Stimulated activated effector memory CD8-positive, alpha-beta T cell treated with anti-CD3 and anti-CD28 coated beads, Interleukin-12 subunit alpha, Interleukin-12 subunit beta, amount 100 ng/mL, for 72 hours (primary cell): ENCODE measurements at places on chromosomes 4 and X.

DNA sequence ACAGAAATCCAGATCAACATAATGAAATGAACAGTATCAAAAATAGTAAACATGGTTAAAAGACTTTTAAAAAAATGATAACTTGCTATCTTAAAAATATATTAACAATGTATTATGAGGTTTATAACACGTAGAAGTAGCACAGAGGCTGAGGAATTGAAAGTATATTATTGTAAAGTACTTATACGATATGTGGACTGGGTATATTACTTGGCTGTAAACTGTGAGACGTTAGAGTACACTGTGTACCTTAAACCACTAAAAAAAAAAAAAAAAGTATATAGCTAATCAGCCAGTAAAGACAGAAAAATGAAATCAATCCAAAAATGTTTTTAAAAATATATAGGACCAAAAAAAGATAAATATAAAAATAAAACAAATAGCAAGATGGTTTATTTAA lies 120.6 kb downstream of the TET2 start:
- no peak for DNase-seq

GRCh38 chr4:151627491-151627890 lies 133.3 kb downstream of the GATB start:
- DNase-seq = no peak

GRCh38 chrX:154430479-154430878 lies 2.0 kb downstream of the ATP6AP1 start:
- no peak for DNase-seq

DNA sequence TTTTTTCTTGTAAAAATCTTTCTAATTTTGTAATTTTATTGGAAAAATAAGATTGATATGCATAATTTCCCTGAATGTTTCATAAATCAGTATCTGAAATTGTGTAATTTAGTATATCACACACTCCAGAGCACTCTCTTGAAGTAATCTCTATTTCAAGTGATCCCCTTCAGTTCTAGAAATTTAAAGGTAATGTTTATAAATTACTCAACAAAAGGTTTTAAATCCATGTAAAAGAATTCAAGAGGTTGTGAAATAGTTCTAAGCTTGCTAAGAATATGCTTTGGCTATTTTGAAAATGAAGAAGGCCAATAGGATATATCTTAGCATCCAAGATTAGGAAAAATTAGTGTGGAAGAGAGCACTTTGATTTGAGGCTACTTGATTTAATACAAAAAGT lies 28.2 kb downstream of the SMARCAD1 start:
- DNase-seq = no peak

DNA sequence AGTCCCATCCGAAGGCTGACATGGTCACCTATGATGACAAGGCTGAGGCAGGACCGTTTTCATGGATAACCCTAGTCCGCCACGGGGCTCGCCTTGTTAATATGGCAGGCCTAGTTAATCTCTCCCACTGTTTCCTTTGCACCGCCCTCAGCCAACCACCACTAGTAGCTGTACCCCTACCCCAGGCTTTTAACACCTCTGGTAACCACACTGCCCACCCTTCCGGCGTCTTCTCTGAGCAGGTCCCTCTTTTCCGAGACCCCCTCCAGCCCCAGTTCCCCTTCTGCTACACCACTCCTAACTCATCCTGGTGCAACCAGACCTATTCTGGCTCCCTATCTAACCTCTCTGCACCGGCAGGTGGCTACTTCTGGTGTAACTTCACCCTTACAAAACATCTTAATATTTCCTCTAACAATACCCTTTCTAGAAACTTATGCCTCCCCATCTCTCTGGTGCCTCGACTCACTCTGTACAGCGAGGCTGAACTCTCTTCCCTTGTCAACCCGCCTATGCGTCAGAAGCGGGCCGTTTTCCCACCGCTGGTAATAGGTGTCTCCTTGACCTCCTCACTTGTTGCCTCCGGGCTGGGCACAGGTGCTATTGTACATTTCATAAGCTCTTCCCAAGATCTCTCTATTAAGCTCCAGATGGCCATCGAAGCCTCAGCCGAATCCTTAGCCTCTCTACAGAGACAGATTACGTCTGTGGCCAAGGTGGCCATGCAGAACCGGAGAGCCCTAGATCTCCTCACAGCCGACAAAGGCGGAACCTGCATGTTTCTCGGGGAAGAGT lies 964.4 kb downstream of the RPA4 start:
- no peak for DNase-seq

- DNase-seq = no peak
Observed at GRCh38 chrX:51955200-51955599, 61.8 kb downstream of the MAGED1 start.

DNA sequence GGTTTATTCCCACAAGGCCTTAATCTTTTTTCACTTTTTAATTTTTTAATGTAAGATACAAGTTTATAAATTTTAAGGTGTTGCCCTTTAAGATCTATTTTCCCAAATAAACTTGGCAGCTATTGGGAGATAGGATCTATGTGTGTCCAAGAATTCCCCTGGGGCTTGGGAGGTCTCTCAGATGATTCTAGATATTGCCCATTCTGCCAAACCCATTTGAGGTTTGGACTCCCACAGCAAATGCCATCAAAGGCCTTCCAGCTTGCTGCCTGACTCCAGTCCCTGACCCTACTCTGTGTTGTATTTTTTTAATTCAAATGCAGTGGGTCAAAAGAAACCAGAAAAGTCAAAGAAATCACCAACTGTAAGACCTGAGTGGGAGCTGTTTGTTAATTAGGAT lies 120.0 kb upstream of the CHRDL1 start:
- no peak for DNase-seq

DNA sequence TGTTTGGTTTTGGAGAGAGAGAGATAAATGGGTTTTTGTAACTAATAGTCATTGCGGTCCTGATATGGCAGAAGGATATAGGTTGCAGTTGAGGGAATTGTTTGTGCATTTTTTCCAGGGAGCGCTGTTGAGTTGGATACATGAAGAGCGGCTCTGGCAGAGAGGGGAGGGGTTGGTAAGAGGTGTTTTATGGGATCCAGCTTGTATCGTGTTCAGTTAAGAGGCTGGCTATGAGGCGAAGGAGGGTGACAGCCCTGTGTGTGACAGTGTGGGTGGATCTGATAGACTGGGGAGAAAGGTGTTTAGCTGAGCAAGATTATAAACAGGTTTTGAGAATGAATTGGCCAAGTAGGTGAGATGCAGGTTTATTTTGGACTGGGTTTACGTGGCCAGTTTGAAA lies 1.5 kb downstream of the SPANXN4 start:
- no peak for DNase-seq

- no peak for DNase-seq
Observed at GRCh38 chr4:42596918-42597317, 60.0 kb downstream of the ATP8A1 start.

- DNase-seq = no peak
Observed at GRCh38 chr4:165133150-165133549, 20.5 kb upstream of the TMEM192 start.

DNA sequence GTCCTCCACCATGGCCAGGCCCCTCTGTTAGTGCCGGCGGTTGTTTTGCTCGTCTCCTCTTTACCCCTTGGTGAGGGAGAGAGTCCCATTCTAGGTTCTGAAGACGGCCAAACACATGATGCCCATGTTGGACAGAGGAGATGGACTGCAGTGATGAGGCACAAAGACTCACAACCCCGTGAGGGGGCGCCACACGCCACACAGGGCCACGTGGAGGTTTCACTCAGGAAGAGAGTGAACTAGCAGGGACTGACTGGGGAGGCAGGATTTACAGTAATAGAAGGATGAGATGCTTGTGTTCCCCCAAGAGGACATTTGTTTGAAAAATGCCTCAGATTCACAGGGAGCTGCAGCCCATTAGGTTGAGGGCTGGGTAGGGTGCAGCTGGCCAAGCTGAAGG lies 655.3 kb upstream of the FRG1 start:
- no peak for DNase-seq

DNA sequence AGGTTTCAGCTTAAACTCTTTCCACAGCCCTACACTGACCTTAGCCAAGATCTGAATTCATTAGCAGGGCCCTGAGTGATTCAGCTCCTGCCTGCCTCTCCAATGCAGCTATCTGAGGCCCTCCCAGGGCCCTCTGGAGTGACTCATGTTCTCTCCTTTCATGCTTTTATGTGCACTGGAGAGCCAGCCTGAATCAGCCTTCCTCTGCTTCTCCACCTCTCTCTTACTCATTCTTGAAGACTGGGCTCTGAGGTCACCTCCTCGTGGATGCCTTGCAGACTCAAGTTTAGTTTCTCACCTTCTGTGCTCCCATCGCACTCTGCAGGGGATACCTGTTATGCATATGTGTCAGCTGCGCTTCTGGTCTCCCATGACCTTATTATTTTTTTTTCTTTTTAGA lies 3.1 kb upstream of the OCIAD2 start:
- DNase-seq = peak; percentile 68

DNA sequence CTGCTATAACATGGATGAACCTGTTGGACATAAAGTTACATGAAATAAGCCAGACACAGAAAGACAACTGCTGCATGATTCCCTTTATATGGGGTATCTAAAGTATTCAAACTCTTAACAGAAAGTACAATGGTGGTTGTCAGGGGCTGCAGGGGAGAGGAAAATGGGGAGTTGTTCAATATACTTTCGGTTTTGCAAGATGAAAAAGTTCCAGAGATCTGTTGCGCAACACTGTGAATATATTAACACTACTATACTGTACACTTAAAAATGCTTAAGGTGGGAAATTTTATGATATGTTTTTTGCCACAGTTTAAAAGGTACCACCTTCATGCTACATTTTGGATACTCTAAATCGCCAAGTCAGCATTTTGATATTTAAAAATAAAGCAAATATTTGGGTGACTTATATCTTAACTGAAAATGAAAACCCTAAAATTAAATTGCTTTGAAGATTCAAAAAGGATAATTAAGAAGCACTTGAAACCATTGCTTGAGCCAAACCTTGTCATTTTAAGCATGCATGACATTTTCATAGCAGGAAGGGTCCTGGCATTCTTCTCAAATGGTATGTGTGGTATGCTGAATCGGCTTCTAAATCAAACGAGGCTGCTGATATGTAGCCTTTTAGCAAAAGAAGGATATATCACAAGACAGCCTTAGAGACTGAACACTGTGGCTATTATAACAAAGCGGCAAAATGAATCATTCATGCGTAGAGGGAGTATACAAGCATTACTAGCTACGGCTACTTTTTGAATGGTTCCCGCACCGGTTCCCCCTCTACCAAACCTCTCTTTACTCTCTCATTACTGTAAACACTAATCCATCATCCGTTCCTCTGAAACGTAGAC lies 607.1 kb upstream of the DIPK2B start:
- no peak for DNase-seq

DNA sequence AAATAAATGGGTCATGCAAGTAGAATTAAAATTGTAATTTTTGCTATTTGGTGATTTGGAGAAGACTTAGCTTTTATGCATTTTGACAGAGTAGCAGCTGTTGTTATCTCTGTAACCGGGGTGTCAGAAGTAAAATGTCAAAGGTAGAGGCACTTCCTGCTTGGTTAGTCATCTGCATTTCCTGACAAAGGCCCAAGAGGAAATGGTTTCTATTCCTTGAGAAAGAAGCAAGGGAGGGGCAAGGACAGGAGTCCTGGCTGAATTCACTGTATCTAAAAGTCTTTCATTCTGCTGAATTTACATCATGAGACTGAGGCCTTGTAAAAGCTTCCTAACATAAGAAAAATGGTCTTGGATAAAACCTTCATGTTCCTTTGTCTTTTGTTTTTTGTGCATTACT lies 550.9 kb upstream of the BOD1L1 start:
- DNase-seq = no peak

DNA sequence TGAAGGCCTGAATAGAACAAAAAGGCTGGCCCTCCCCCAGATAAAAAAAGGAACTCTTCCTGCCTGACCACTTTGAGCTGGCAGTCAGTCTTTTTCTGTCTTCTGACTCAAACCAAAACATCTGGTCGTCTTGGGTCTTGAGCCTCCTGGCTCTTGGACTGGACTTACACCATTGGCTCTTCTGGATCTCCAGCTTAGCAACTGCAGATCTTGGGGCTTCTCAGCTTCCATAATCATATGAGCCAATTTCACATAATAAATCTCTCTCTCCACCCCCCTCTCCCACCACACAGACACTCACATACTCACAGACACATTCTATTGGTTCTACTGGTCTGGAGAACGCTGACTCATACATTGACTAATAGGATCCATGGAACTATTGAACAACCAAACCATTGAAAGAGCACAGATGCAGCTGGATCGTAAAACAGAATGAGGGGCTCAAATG lies 15.6 kb upstream of the CWH43 start:
- DNase-seq = no peak

GRCh38 chrX:8783097-8783713 lies 18.0 kb downstream of the FAM9A start:
- peak; percentile 54 for DNase-seq

GRCh38 chrX:14032406-14032805 lies 2.7 kb upstream of the GEMIN8 start:
- DNase-seq = peak; percentile 27

DNA sequence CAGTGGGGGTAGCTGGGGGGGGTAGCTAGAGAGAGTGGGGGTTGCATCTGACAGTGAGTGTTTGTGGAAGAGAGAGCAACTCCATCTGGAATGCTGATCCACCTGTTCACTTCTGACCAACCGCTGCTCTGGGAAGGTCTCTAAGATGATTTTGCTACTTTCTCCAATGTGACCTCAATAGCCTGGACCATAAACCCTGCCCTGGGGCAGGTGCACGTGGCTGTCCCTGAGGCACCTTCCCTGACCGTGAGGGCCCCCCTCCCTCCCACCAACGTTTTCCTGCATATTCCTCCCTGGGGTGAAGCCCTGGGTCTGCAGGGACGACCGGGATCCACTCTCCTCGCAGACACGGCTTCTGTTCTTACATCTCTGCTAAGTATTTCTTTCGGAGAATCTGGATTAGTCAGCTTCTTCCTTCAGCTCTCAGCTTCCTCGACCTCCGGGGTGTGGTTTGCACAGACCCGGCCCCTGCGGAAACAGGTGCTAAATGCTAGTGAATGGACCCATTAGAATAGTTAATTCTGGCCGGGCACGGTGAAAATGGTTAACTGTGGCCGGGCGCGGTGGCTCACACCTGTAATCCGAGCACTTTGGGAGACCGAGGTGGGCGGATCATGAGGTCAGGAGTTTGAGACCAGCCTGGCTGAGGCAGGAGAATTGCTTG lies 21.4 kb upstream of the PLCXD1 start:
- no peak for DNase-seq

GRCh38 chr4:158787709-158788475 lies 19.1 kb downstream of the FNIP2 start:
- no peak for DNase-seq

- DNase-seq = no peak
Observed at GRCh38 chr4:15144249-15144966, 142.1 kb downstream of the CPEB2 start.

- DNase-seq = no peak
Observed at GRCh38 chr4:15376594-15376993, 51.2 kb upstream of the C1QTNF7 start.

DNA sequence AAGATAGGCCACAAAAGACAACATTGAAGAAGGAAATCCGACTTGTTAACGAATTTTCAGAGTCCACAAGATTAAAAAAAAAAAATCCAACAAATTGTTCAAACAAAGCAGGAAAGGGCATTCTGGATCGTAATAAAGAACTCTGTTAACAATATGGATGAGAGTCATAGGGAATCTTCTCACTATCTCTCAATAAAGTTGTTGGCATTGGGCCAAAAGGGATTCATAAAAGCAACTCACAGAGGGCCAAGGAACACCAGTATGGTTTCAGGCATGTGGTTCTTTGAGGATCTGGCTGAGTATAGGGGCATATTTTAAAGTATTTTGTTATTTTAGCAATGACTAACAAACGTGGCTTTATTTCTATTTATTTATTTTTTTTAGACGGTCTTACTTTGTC lies 49.5 kb downstream of the SHISA3 start:
- no peak for DNase-seq
